ENCODE measurements at places on chromosomes 7 and 10.

- DNase-seq: no peak
Observed at GRCh38 chr10:108412323-108412722, 1247.8 kb upstream of the SORCS1 start.

- peak; percentile 94 for DNase-seq
Observed at GRCh38 chr10:6202684-6203330, at the start of gene PFKFB3. Gene PFKFB3, plus strand, starts transcription at chr10:6202932. Its CDS starts 329 bp downstream, at chr10:6203261.

DNA sequence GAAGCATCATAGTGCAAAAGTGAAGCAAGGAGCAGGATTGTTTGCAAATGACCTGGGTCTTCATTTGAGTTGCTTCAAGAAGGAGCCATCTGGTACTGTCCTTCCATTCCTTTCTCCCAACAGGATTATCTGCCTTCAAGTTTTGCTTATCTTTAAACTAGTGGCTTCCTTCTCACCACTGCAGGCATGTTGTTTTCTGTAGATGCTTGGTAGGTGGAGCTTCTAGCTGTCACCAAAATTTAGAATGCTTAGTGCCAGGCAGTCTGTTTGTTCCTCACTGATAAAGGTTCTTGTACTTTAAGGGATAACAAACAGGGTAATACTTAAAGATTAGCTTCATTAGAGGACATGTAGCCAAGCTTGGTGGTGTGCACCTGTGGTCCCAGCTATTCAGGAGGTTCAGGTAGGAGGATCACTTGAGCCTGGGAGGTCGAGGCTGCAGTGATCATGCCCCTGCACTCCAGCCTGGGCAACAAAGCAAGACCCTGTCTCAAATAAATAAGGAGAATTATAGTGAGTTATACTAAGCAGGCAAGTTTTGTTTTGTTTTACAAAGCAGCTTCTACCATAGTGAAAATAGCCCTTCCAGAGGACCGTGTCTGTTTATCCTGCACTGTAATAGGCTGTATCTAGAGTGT lies 5.7 kb downstream of the ARL5B start:
- DNase-seq: no peak

DNA sequence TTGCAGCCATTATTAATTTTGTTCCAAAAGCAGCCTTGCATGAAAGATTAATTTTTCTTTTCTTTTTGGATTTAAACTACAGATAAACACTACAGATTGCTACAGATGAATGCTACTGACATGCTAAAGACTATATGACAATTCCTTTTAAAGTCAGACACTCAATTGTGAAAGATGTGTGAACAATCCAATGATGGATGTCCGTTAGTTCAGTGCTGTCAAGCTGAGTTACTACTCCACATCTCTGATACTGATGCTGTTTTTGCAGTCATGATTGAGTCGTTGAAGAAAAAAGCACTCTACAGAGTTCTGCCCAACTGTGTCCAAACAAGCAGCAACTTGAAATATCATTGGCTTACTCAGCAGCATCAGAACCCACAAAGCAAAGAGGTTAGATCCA lies 146.8 kb downstream of the OTUD1 start:
- no peak for DNase-seq

- DNase-seq: no peak
Observed at GRCh38 chr7:149104214-149104613, 13.7 kb upstream of the ZNF786 start.

DNA sequence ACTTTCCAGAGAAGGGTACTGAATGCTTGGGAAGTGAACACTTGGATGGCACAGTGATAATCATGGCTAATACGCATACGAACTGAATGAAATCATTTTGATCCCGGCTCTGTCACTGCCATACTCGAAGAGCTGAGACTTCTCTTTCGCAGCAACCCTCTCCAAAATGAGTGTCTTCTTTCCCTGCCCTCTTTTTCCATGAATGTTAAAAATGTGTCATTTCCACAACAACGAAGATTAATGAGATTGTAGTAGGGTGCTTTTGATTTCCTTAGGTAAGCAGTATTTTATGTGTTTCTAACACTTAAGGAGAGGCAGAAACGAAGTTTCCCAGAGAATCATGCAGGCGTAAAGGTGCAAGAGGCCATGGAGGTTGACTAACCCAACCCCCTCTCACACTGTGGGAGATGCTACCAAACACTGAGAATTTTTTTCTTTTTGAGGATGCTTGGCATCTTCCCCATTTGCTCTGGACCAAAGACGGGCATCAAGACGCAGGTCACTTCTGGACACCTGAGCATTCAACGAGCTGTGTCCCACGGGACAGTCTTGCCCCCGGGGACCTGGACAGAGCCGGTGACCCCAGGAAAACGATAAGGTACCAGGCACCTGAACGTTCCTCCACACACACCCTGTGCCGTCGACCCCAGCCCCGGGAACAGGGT lies 823 bp downstream of the COPG2 start:
- DNase-seq: no peak

GRCh38 chr7:124930655-124931597 lies 1.3 kb upstream of the POT1 start:
- no peak for DNase-seq

DNA sequence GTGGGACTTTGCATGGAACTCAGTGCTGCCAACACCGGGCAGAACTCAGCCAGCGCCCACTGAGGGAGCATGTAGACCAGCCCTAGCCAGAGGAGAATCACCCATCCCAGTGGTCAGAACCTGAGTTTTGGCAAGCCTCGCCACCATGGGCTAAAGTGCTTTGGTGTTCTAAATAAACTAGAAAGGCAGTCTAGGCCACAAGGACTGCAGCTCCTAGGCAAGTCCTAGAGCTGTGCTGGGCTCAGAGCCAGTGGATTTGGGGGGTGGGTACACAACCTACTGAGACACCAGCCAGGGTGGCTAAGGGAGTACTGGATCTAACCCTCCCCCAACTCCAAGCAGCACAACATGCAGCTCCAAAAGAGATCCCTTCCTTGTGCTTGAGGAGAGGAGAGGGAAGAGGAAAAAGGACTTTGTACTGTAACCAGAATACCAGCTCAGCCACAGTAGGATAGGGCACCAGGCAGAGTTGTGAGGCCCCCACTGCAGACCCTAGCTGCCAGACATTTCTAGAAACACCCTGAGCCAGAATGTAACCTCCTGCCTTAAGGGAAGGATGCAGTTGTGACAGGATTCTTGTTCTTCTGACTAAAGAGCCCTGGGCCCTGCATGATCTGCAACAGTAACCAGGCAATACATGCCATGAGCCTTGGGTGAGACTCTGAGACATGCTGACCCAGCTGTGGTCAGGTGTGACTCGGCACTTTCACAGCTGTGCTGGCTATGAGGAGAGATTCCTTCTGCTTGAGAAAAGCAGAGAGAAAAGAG lies 24.4 kb downstream of the GSDME start:
- DNase-seq: no peak

DNA sequence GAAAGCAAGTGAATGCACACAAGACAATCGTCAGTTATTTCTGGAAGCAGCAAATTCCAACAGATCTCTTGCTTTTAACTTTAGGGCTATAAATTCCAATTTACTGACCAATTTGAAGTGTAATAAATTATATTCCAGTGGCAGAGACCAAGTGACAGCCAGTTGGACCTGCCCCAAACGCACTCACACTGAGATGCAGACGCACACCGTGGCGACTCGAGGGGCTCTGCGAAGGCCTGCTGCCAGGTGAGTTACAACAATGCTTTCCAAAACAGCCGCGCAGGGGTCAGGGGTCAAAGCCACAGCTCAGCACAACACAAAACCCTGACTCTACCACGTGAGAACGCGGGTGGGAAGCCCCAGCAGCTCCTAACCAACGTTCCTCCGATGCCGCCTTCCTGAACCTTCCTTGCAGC lies 97.4 kb downstream of the ZRANB1 start:
- DNase-seq: no peak

- DNase-seq: no peak
Observed at GRCh38 chr10:31136930-31137885, 105.5 kb upstream of the ZNF438 start.

GRCh38 chr7:141039376-141039775 lies 24.6 kb upstream of the MRPS33 start:
- no peak for DNase-seq

Data from anterior cingulate cortex (tissue), 58 donors.